ENCODE measurements at places on chromosomes 12 and 14.

- DNase-seq: no peak
Observed at GRCh38 chr12:12975322-12976077, 23.5 kb upstream of the GPRC5D start.

DNA sequence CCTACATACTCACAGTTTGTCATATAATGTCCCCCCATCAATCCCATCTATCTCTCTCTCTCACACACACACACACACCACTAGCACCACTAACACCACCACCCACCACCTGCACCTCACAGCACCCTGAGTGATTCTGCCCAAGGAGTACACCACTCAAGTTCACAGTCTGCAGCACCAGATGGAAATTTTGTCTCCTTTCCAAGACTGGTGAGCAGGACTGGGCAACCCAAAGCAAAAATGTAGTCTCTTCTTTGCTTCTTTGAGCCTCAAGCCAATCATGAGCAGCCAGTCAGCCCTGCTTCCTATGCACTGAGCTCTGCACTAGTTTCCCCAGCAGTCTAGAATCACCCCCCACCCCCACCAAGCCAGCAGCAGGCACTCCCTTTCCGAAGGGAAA, 15.0 kb upstream of the ARMH4 start:
- no peak for DNase-seq

DNA sequence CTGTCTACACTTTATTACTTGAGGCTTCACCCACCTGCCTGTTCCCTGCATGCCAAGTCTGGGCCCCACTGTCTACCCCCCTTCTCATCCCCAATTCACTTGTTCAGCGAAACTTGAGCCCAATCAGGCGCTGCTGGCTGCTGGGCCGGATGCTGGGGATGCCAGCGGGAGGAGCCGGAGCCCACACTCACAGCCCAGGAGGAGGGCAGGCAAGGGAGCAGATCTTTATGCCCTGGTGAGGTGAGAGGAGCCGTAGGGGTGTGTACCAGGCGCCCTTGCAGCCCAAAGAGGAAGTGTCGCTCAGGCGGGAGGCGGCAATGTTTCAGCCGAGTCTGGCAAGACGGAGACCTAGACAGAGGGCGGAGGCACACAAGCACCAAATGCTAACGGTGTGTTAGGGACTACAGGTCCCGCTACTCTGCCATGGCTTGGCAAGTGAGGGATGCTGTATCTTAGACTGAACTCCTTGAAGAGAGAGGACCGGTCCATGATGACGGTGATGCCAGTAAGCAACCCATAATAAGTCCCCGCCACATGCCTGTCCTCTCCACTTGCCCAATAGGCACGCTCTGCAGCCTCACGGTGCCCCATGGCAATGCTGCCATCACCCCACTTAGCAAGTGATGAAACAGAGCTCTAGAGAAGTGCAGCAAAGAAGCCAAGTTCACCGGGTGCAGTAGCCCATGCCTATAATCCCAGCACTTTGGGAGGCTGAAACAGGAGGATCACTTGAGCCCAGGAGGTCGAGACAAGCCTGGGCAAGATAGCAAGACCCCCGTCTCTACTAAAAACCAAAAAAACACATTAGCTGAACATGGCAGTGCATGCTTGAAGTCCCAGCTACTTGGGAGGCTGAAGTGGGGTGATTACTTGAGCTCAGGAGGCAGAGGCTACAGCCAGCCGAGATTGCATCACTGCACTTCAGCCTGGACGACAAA, 41.6 kb downstream of the LRRC74A start:
- no peak for DNase-seq

GRCh38 chr14:33432407-33433023, 493.8 kb downstream of the NPAS3 start:
- no peak for DNase-seq

DNA sequence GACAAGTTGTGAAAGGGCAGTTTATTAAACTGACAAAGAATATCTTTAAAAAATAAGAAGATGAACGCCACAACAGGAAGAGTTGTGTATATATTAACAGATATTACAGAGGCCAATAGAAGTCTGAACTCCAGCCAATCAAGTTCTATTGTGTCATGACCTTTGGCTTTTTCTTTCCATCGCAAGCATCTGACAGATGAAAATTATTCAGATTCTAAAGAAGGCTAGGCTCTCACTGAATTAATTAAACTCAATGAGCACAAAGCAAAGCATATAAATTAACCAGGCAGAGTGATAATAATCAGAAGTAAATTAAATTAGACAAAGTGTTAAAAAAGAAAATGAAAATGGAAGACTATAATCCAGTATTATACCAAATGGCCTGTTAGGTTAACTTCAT, 62.0 kb upstream of the PYGL start:
- DNase-seq: no peak

DNA sequence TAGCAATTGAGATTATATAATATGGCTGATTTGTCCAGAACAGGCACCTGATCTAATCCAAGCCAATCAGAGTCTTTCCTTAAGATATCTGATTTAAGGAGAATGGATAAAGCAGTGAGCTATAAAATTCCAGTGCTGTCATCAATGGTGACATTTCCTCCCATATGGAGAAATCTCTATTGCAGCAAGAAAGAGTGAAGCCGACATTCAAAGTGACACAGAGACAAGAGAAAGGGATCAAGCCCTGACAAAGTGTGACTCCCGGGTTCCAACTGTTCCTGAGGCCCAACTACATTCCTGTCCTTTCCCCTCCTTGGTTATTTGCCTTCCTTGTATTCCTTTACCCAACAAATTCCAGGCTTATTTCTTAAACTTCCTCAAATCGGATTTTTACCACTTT, 430.0 kb upstream of the SOX5 start:
- DNase-seq: no peak

- DNase-seq: no peak
Observed at GRCh38 chr12:54426690-54427089, 7.6 kb upstream of the ITGA5 start.

Data from stimulated activated CD4-positive, alpha-beta T cell treated with anti-CD3 and anti-CD28 coated beads, Interleukin-1b, Interleukin-23, amount 100 ng/mL, for 1 hour (primary cell).